ENCODE measurements at places on chromosomes 4 and X.

DNA sequence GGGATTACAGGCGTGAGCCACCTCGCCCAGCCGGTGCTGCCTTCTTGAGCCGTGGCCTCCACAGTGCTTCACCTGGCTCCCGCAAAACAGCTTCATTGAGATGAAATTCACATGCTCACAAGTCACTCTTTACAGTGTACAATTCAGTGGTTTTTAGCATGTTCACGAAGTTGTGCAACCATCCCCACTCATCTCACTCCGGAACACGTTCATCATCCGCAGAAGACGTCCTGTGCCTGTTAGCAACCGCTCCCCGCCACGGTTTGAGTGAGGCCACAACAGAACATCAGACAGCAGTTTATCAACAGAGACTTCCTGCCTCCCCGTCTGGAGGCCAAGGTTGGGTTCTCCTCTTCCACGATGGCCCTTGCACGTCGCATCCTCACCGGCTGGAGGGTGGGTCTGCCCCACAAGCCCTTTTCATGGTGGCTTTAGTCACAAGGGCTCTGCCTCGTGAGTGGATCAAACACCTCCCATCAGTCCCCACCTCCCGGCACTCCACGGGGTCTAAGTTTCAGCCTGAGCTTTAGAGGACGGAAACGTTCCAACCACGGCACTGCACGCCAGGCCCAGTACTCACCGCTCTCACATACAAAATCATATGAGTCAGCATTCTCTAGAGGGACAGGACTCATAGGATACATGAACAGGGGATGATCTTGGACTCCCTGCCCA, 29.6 kb upstream of the SPON2 start:
- DNase-seq, result no peak

DNA sequence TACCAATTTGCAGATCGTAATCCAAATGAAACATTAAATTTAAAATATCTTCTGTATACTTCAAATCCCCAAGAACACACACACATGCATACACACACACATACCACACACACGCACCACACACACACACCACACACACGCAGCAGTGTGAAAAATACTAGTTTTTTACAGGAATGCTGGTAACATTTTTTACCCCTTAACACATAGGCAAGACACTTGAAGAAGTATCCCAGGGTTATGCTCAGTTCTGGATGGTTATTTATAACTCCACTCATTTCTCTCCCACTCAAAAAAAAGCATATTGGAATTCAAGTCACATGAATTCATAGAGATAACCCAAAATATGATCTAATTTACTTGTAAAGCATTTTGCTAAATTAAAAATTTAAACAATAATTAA, 325.5 kb upstream of the SLC7A11 start:
- DNase-seq, result no peak

- DNase-seq, result no peak
Observed at GRCh38 chr4:83115000-83115399, 471 bp upstream of the PLAC8 start.

DNA sequence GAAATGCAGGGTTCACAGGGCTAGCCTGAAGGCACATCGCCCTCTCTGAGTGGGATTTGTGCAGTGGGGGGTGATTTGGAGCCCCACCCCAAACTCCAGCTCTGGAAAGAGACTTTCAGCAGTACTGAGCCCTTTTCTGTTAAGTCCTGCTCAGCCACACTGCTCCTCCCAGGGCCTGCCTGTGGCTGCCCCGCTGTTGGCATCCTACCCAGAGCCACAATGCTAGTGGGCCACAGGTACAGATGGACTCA, 52.7 kb downstream of the CXorf49B start:
- no peak for DNase-seq

GRCh38 chrX:115940348-115940747, 230.2 kb upstream of the AGTR2 start:
- no peak for DNase-seq

- DNase-seq, result no peak
Observed at GRCh38 chr4:118936406-118936805, 47.8 kb downstream of the SYNPO2 start.

DNA sequence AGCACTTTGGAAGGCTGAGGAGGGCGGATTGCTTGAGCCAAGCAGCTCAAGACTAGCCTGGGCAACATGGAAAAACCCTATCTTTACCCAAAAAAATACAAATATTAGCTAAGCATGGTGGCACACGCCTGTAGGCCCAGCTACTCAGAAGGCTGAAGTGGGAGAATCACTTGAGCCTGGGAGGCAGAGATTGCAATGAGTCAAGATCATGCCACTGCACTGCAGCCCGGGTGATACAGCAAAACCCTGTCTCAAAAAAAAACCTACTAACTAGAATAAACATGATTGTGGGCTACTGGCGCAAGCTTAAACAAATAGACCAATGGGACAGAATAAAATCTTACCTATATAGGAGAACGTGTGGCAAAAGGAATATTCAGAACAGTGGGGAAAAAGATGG, 7.3 kb downstream of the CDKL2 start:
- DNase-seq, result no peak

- no peak for DNase-seq
Observed at GRCh38 chrX:73131276-73131675, 52.0 kb upstream of the PABPC1L2A start.

GRCh38 chr4:113302051-113302450, 252.6 kb downstream of the ANK2 start:
- DNase-seq, result no peak
